ENCODE measurements at places on chromosomes 12 and 14.

- no peak for DNase-seq
Measured at GRCh38 chr14:99721792-99722516, 37.9 kb downstream of the CYP46A1 start.

DNA sequence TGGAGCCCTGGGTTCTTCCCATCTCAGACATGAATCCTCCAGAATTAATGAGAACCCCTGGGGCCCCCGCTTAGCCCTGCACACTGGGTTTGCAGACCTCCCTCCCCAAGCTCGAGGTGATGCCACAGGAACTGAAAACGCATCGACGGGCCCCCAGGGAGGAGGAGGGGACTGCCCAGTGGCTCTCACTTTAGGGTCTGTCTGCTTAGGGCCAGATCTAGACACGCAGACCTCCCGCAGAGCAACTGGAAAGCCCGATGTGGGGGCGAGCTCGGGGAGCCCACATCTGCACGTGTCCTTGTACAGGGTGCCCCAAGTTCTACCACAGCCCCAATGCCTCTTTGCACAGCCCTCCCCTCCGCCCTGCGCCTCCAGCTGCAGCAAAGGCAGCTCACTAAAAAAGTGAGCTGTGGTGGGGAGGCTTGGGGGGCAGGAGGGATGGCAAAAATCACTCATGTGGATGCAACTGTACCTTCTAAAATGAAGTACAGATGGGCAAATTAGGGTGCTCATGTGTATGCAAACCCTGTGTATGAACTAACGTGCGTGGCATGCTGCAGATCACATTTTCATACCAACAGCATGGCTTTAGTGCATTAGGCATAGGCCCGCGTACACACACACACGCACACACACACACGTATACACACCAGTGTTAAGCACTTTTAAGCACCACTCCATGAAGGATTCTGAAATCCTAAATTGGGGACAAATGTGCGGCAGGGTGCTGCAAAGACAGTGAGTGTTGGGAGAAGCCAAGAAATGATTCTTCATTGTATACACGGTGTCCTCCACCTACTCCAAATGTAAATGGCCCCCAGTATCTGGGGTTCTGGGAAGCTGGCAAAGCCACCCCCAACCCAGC is 99.9 kb upstream of the MAP1LC3B2 start:
- no peak for DNase-seq

DNA sequence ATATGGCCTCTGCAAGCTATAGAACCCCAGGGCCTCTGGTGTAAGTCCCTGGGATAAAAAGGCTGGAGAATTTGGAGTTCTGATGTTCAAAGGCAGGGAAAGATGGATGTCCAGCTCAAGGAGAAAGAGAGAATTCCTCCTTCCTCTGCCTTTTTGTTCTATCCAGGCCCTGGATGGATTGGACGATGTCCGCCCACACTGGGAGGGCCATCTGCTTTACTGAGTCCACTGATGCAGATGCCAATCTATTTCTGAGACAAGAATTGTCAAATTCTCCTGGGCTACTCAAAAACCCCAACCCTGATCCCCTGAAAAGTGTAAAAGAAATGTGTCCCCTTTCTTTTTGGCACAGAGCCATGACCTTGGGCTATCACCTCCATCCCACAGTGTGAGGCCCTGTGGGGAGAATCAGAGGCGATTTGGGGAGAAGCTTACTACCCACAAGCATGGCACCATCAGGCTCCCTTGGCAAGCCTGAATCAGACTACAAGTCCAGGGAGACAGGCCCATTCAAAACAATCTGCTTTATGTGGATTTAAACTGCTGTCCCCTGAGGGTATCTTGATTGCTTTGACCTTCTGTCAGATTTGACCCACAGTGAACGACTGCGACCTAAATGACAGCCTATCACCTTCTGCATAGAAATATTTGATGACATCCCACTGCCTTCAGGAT is 334.0 kb downstream of the NUAK1 start:
- DNase-seq: no peak

GRCh38 chr14:35558680-35559079 is 24.7 kb downstream of the INSM2 start:
- DNase-seq: no peak

DNA sequence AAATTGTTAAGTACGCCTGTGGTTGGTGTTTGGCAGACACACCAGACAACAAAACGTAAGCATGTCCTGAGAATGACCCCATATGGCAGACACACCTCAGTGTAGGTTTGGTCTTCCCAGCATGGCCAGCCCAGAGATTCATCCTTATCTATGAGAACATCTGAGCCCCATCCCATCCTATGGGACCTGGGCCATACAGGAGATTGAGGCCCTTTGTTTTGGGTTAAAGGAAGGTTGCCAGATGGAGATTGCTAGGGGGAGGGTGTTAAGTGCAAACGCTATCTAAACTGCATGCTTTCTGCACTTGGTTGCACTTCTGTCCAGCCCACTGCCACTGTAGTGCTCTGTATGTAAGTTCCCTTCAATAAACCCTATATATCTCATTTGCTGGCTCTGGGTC is 4.1 kb upstream of the PCNX4 start:
- DNase-seq: no peak

DNA sequence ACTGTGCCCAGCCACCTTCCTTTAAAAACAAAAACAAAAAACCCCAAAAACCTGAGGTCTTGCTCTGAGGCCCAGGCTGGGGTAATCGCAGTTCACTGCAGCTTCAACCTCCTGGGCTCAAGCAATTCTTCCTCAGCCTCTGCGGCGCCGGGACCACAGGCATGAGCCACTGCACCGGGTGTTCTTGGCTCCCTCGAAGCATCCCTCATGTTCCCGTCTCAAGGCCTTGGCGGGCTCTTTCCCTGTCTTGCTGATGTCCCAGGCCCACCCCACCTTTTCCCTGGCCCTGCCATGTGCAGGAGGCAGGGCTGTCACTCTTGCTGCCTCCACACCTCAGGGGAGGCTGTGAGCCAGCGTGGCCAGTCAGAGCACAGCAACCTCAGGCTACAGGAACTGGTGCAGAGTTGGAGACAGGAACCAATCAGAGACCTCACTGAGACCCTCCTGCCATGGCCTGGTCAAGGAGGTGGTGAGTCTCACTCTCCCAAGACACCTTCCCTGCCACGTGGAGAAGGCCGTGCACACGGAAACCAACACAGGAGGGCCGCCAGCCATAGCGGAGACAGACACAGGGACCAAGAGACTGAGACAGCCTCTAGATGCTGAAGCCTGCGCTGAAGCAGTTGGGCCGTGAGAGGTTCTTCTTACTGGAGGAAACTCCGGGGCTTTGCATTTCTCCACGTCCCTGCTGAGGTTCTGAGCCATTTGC is 6.0 kb upstream of the AMN start:
- no peak for DNase-seq

GRCh38 chr14:98931911-98932310 is 340.1 kb downstream of the BCL11B start:
- DNase-seq: peak; percentile 59

- DNase-seq: peak; percentile 21
Measured at GRCh38 chr14:81269100-81269978, 48.6 kb upstream of the GTF2A1 start.

- no peak for DNase-seq
Measured at GRCh38 chr12:116055895-116056607, 221.4 kb downstream of the MED13L start.

- peak; percentile 32 for DNase-seq
Measured at GRCh38 chr12:6752167-6752920, 597 bp downstream of the MLF2 start.

DNA sequence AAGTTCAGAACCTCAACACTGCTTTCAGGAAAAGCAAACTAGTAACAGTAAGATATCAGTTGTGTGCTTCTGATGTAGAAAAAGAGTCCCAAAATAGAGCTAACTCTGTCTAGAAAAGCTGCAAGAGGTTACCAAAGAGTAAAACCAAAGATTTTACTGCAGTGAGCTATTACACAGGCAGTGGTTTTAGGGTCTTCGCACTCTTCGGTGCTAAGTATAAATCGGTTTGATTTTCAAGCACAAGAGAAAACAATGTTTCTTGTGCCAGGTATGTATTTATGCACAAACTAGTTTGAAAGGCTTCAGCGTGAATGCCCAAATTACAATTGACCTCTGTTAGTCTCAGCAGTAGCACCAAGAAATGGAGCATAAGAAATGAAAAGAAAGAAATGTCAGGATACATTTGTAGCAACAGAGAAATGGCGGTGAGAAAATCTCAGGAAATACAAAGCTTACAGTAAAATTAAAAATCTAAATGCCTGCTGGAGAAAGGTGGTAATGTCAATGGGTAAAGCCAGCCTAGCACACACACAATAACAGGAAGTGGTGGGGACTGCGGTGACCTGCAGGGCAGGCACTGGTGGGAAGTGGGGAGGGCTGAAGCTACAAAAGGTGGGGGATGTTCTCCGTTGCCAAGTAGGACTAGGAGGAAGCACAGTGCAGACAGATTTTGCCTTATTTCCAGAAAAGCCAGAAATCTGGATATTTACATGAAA is 18.0 kb upstream of the DYRK2 start:
- DNase-seq: peak; percentile 78

DNA sequence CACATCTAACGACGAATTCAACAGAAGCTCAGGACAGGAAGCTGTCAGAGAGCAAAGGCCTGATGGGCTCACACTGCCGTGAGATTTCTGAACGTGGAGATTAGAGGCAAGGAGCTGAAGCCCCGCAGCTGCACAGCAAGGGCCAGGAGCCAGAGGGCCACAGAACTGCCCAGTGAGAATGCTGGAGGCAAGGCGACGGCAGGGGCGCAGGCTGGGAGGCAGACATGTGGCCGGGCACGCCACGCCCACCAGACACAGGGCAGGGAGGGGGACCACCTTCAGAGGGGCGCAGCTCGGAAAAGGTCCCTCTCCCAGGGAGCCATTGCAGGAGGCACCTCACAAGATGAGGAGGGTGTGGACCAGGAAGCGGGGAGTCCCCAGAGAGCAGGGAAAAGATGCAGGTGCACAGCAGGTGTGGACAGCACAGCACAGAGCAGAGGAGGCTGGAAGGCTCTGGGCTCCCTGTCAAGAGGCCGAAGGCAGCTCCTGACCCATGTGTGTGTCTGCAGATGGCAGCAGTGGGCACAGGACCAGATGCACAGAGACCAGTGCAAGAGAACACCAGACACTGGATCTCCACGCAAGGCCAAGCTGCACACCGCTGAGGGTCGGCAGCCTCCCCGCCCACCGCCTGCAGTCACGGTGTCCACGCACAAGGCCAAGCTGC is 23.0 kb downstream of the BTBD6 start:
- DNase-seq: no peak

DNA sequence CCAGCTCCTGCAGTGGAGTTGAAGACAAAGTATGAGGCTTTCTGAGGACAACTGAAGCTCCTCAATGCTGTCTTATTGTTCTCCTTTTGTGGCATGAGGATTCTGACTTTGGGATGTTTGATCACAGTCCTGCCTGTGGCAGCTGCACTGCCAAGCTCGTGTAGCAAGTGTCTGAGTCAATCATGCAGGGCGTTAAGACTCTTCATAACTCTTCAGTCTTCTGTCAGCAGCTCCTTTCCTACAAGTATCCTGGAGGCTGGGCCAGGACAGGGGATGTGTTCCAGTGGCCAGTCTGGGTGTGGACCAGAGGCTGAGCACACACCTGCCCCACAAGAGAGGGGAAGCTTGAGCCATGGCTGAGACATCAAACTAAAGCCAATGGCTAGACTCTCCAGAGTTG is 94.3 kb downstream of the PELI2 start:
- DNase-seq: no peak

DNA sequence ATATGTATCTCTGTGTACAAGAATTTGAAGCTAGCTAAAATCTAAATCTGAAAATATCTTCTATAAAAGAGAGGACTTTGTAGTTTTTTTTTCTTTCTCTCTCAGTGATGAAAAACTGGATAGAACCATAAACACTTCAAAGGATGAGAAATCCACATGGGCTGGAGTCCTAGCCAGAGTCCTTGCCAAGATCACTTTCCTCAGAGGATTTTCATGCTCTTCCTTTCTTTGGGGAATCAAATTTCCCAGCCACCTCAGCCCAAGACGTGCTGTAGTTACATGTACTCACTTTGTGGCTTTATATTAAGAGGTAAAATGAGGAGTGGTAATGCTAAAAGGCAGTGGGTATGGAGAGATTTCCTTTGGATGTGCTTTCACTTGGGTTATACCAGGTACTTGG is 110.3 kb downstream of the SLC38A1 start:
- DNase-seq: no peak

GRCh38 chr14:89324501-89325298 is 92.3 kb downstream of the FOXN3 start:
- DNase-seq: no peak
